ENCODE measurements at places on chromosomes 2 and 18. TPM values are rescaled to one million over a fixed set of nuclear protein-coding genes. Genes with fewer than 3 reads are reported as not detected.

The IL36RN gene
- total RNA-seq, result not detected

The DNAJC5G gene
- 0.39 TPM for total RNA-seq

The IL1RL1 gene
- total RNA-seq, result not detected

The HRH4 gene
- 0.17 TPM for total RNA-seq

The SP110 gene
- total RNA-seq, result 2.3 TPM

The NPAS2 gene
- total RNA-seq, result 0.56 TPM

The FAM124B gene
- total RNA-seq, result 6.8 TPM

The PIEZO2 gene
- 8.2 TPM for total RNA-seq

The CNOT9 gene
- total RNA-seq, result 132 TPM

The MAP2 gene
- 4.4 TPM for total RNA-seq

The TP53I3 gene
- total RNA-seq, result 35.7 TPM

The HOXD9 gene
- total RNA-seq, result not detected

The TMEM163 gene
- total RNA-seq, result 1.1 TPM

The CD207 gene
- not detected for total RNA-seq

The PROKR1 gene
- 5.2 TPM for total RNA-seq

The SLC9A4 gene
- not detected for total RNA-seq

The ZSWIM2 gene
- total RNA-seq, result not detected

The EPC2 gene
- total RNA-seq, result 28.2 TPM

The IL1R1 gene
- total RNA-seq, result 0.47 TPM

The PTPRM gene
- total RNA-seq, result 6.3 TPM

The BMP10 gene
- not detected for total RNA-seq

The CDH2 gene
- total RNA-seq, result 36.9 TPM

The HJURP gene
- total RNA-seq, result 49.2 TPM

The NOL4 gene
- total RNA-seq, result 4.4 TPM

The GATA6 gene
- not detected for total RNA-seq

The AGXT gene
- total RNA-seq, result not detected

The LIPG gene
- 17.2 TPM for total RNA-seq

The TNFAIP6 gene
- total RNA-seq, result 3.2 TPM

The AKAIN1 gene
- total RNA-seq, result not detected

The NGEF gene
- 5.4 TPM for total RNA-seq

The NR4A2 gene
- total RNA-seq, result 0.85 TPM

The LHCGR gene
- 0.45 TPM for total RNA-seq

The AMER3 gene
- total RNA-seq, result 0.49 TPM

The ESPNL gene
- 4.3 TPM for total RNA-seq

The GTF2A1L gene
- total RNA-seq, result 2.8 TPM

The TXNDC2 gene
- total RNA-seq, result not detected

The TNS1 gene
- 5.7 TPM for total RNA-seq

The GALM gene
- total RNA-seq, result 21.6 TPM

The CHMP1B gene
- total RNA-seq, result 52.1 TPM

The TIGD1 gene
- total RNA-seq, result 7.6 TPM

The FAP gene
- total RNA-seq, result not detected

The CROCC2 gene
- total RNA-seq, result not detected

The MROH2A gene
- not detected for total RNA-seq

The SANBR gene
- 10.8 TPM for total RNA-seq

The MPHOSPH10 gene
- total RNA-seq, result 23.8 TPM

The C2orf72 gene
- 1.3 TPM for total RNA-seq

The SLC9A2 gene
- 0.08 TPM for total RNA-seq

The KLHL14 gene
- total RNA-seq, result 1.9 TPM

The GCKR gene
- not detected for total RNA-seq

Measured in GM23338 (cell line).